ENCODE measurements at places on chromosomes 4 and X. TPM values are rescaled to one million over a fixed set of nuclear protein-coding genes. Genes with fewer than 3 reads are reported as not detected.

Gene MAGEA12
- total RNA-seq = not detected

DNA sequence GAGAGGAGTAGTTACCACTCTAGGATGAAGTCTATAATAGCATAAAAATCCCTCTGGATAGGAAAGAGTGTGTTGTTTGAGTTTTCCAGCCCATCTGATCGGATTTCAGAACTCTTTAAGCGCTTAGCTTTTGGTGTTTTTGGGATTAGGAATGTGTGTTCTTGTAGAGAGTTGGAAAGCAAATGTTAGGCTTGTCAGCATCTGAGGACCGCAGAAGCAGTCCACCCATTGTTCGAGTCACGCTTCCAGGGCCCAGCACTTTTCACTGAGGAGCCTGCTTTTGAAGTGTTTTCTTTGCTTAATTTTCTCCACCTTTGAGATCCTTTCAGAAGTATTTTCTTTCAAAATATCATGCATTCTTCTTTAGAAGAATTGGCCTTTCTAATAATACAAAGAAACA lies 306.2 kb downstream of the TENM3 start:
- DNase-seq = no peak

Gene CLTRN
- not detected for total RNA-seq

DNA sequence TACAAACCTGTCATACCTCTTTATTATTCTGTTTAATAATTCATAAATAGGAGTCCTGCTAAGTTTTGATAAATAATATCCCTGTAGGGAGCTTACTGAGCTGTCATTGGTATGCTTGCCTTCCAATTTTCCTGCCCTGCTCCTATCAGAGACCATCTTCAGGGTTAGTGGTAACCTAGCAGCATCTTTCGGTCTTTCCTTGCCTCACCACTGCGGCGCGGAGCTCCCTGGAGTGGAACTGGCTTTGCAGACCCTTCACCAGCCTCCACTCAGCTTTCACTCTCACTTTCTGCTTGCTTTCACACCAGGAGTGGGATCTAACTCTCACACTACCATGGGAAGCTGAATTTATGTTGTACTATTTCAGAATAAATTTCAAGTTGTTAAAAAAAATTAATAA lies 481.7 kb upstream of the ATOH1 start:
- no peak for DNase-seq

Measured in activated T-cell treated with anti-CD3 and anti-CD28 coated beads, Interleukin-2, amount 50 U/mL, for 4 hours (primary cell).